Fibroblast of skin of scalp (primary cell): ENCODE measurements at places on chromosomes 7 and 10.
A peak's percentile ranks its signal among the peaks of the same experiment; 100 is the strongest.

DNA sequence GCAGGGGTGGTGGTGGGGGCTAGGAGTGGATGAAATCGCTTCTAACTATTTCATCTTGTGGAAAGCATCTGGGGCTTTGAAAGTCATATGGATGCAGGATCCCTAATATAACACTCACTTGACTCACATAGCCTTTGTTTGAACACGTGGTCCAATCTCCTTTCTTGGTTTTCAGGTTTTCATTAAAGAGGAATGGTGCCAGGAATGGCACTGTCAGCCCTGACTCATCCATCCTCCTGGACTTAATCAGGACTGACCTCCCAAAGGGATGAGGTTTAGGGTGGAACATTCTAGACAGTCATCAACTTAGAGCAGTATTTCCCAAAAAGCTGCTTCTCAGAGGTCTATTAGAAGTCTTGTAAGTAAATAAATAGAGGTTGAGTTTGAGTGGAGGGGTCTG lies 162.0 kb upstream of the PLXNA4 start:
- peak; percentile 94 for DNase-seq

- peak; percentile 23 for DNase-seq
Observed at GRCh38 chr10:5811387-5811821, 1.8 kb downstream of the GDI2 start.

DNA sequence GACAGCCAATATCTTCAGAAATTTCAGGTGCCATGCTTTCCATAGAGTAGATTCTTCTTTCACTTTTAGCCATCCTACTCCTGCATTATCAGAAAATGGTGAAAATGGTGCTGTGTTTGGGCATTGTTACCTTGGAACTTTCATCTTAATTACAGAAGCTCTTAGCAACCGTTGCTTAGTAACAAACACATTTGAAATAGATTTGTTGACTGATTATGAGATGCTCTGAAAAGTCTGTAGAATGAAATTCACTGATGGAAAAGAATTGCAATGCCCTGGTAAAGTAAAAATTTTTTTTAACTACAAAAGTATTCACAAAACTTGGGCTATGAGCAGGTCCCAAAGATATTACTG lies 249.3 kb upstream of the NEBL start:
- DNase-seq: no peak

GRCh38 chr10:77180104-77180503 lies 457.5 kb downstream of the KCNMA1 start:
- DNase-seq: peak; percentile 26

DNA sequence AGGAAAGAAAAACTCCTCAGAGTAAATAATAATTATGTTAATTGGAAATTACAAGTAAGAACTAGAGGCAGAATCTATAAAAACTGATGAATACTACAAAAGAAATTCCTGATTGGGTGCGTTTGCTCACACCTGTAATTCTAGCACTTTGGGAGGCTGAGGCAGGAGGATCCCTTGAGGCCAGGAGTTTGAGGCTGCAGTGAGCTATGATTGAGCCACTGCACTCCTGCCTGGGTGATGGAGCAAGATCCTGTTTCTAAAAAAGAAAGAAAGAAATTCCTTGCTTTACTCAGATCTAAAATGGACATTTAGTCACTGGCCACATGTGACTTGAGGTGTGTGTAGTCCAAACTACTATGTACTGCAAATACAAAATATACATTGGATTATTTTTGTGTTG lies 42.0 kb downstream of the MCU start:
- no peak for DNase-seq

DNA sequence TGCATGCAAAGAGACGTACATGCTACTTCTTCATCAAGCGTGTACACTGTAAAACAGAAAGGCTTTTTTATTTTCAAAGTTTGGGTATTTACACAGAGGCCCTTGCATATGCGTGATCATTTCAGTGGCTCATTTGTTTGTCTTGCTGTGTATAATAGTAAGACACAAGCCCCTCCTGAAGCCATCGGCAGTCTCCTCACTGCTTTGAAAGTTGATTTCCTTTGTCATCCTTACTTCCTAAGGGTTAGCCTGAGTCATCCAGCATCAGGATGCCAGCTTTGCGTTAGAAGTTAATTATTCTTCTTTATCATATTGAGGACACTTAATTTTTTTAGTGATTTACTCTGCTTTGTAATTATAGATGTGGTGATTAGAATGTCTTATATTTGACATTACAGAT lies 72.5 kb upstream of the CTBP2 start:
- DNase-seq: peak; percentile 11

DNA sequence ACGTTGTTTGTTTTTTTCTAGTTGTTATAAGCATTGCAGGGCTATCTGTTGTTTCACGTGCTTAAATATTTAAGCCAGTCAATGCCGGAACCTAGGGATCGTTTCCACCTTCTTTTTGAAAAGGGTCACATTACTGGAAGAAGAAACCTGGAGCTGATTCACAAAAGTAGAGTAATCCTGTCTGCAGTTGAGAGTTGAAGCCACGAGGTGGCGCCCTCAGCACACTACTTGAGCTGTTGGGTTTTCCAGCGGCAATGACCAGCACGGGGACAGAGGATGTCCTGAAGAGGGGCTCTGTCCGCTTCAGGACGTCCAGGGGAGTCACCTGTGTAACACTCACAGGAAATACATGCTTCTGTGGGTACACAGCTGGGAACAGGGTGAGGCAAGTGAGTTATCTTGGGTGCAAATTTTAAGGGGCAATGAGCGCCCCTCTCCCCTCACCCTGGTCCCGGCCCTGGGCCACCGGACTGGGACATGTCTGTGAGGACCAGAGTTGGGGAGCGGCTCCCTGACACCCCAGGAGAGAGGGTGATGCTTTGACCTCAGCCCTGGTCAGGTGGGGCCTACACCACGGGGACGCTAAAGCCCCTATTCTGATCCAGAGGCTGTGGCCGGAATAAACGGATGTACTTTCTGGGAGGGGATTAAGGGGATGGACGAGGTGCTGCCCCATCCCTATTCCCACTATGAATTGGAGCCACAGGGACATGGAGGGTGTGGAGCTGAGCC lies 26.3 kb upstream of the WDFY4 start:
- peak; percentile 61 for DNase-seq

DNA sequence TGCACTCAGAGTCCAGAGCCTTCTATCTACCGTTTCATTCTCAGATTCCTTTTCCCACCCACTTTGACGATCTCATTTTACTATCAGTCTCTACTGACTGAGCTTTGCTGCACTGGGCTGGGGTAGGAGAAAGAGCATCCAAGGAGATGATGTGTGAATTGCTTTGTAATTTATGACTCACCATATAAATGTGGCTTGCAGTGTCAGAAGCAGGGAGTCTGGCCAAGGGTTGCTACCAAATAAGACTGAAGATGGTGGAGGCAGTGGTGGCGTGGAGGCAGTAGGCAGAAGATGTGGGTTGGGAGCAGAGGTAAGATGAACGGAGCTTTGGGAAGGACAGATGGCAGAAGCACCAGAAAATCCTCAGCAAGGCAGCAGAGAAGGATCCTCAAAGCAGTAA lies 73.3 kb upstream of the AGK start:
- no peak for DNase-seq

GRCh38 chr10:89861584-89862301 lies 160.4 kb downstream of the KIF20B start:
- DNase-seq: peak; percentile 80

DNA sequence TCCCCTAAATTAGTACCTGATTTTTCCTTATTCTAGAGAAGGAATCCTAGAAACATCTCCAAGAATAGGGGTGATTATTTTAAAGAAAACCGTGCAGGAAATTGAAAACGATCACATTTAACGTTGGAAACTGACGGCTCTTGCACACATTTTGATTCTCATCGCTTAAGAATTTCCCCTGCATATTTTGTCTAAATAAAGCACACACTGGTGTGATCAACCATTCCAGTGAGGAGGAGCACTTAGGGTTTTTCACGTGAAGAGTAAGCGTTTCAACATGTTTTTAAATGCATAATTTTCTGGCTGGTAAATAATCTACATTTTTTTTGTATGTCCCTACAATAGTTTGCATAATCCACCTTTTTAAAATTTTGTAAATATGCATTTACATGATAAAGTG lies 229.7 kb upstream of the PFKP start:
- peak; percentile 82 for DNase-seq

GRCh38 chr7:73329861-73330581 lies 2.1 kb downstream of the FKBP6 start:
- peak; percentile 31 for DNase-seq
